Diencephalon (tissue), 1 donor: ENCODE measurements at places on chromosomes 5 and 9. TPM values are rescaled to one million over a fixed set of nuclear protein-coding genes. Genes with fewer than 3 reads are reported as not detected.

Gene IRX2
- 5.1 TPM for total RNA-seq

Gene DDX31
- total RNA-seq: 9.0 TPM

Gene MYOZ3
- total RNA-seq: 6.7 TPM

Gene NMUR2
- not detected for total RNA-seq

Gene SPATA31D4
- total RNA-seq: not detected

Gene FOXD4L3
- 0.23 TPM for total RNA-seq

Gene GPR21
- total RNA-seq: 14.3 TPM

Gene FLT4
- total RNA-seq: 2.5 TPM
